Aorta (tissue), 5 donors: ENCODE measurements at places on chromosomes 6 and 20. TPM values are rescaled to one million over a fixed set of nuclear protein-coding genes. Genes with fewer than 3 reads are reported as not detected.

DNA sequence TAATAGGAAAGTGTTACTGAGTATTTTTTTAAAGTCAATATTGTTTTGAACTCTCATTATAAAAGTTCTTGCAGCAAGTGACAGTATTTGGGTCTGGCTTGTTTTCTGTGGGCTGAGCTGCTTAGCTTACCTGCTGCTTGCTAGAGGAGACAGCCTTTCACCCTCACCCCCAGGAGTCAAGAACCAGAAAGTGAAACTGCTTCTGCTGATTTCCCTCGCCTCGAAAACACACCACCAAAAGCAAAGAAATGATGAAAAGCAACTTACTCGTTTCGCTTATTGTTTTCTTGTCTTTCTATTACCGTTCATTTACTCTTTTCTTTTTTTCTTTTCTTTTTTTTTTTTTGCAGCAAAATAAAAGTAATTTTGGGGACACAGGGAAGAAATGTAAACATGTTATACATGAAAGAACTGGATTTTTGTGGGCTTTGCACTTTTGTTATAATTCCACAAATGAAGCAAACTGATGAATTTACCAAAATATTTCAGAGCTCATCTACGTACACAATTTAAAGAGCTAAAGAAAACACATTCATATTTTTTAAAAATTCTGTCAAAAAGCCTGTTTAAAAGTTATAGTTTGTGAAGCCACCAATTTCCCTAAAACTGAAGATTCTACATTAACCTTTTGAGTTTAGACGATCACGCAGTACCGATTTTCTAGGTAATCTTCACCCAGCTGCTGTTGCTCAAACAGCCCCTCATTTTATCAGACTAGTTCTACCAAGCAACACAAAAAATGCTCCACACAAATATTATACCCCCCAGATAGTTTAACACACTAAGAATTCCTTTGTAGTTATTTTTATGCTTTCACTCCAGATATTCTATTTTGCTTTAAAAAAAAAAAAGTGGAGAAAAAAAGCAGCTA, 1.7 kb downstream of the SCML4 start:
- H3K27ac ChIP-seq = no peak overlapping the region
- no peak for DNase-seq
- H3K4me1 ChIP-seq = no peaks in the 10 kb centered on the region
- H3K27me3 ChIP-seq = no peaks in the 10 kb centered on the region
- H3K36me3 ChIP-seq = no peaks in the 10 kb centered on the region
- H3K4me3 ChIP-seq = no peak overlapping the region

DNA sequence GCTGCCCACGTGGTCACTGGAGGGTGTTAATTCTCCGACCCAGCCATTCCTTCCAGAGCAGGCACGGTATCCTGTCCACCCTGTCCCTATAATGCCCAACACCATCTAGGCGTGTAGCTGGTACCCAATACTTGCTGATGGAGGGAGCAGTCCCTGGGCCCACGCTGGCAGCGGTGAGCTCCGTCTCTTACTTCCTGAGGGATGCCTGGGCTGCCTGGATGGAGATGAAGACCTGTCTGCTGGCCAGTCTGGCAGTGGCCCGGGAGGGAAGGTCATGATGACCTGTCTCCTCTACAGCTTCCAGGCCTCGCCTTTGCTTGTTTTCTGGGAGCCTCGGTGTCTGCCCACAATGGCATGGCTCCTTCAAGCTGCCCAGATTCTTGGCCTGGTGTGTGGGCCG, 297.9 kb upstream of the SUPT3H start:
- H3K36me3 ChIP-seq = no peaks in the 10 kb centered on the region
- H3K27me3 ChIP-seq = no peaks in the 10 kb centered on the region
- H3K4me3 ChIP-seq = no peak overlapping the region
- DNase-seq = no peak
- H3K4me1 ChIP-seq = no peaks in the 10 kb centered on the region

Gene ZC2HC1B
- not detected for total RNA-seq

- H3K4me1 ChIP-seq = no peaks in the 10 kb centered on the region
- DNase-seq = no peak
- H3K4me3 ChIP-seq = no peak overlapping the region
- no peak overlapping the region for H3K27ac ChIP-seq
- H3K36me3 ChIP-seq = no peaks in the 10 kb centered on the region
These were observed 11.1 kb upstream of the ARFGEF2 start for GRCh38 chr20:48910347-48910781.

GRCh38 chr20:52404671-52405070, 213.1 kb upstream of the ZFP64 start:
- no peak overlapping the region for H3K4me3 ChIP-seq
- H3K27me3 ChIP-seq = no peaks in the 10 kb centered on the region
- no peak overlapping the region for H3K27ac ChIP-seq
- no peak for DNase-seq

Gene RAET1L
- not detected for total RNA-seq

Gene TCF21
- total RNA-seq = 0.29 TPM

DNA sequence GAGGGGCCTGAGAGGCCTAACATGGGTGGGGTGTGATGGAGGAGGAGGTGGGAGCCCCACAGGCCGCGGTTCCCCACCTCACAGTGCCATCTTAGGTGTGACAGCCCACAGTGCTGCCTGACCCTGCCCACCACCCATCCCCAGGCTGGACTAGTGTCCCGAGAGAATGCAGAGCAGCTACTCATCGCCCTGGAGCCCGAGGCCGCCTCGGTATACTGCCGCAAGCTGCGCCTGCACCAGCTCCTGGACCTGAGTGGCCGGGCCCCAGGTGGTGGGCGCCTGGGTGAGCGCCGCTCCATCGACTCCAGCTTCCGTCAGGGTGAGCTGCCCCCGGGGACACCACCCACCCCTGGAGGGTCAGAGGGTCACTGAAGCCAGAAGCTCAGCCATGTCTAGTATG, 15.6 kb downstream of the HSPA12B start:
- no peaks in the 10 kb centered on the region for H3K27me3 ChIP-seq
- no peak overlapping the region for H3K4me3 ChIP-seq
- no peak for DNase-seq
- H3K4me1 ChIP-seq = no peaks in the 10 kb centered on the region

DNA sequence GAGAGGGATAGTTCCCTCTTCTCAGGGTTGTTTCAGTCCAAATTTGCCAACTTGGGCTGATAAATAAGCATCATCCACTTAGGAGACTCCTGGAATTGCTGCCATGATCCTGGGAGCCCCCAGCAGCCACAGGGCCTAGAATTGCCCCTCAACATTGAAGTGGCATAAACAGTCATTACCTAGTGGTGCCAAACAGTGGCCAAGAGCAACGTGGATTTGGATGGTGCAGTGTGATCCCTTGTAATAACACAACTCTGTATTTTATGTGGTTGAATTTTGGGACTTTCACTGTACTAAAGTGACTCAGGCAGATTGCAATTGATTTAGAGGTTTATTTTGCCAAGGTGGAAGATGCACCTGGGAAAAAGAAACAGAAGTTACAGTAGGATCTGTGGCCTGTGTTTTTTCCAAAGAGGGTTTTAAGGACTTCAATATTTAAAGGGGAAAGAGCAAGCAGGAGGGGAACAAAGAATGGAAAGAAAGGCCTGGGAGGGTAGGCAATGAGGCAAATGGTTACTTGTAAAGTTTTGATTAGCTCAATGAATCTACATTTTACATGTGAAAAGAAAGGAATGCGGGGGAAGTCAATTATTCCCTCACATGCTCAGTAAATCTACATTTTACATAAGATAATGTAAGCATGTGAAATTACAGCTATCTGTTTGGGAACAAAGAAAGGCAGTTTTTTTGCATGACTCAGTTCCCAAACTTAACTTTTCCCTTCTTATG, 168.0 kb upstream of the NOX3 start:
- no peaks in the 10 kb centered on the region for H3K36me3 ChIP-seq
- no peak overlapping the region for H3K27ac ChIP-seq
- H3K27me3 ChIP-seq = no peaks in the 10 kb centered on the region
- no peak overlapping the region for H3K4me3 ChIP-seq
- H3K4me1 ChIP-seq = no peaks in the 10 kb centered on the region

Gene COL21A1
- 39.3 TPM for total RNA-seq

Gene C6orf89
- 59.7 TPM for total RNA-seq

GRCh38 chr6:90508753-90509152, 78.1 kb downstream of the MAP3K7 start:
- H3K27ac ChIP-seq = no peak overlapping the region
- no peak for DNase-seq
- H3K4me3 ChIP-seq = no peak overlapping the region
- no peaks in the 10 kb centered on the region for H3K36me3 ChIP-seq
- H3K4me1 ChIP-seq = no peaks in the 10 kb centered on the region

Gene FAM50B
- total RNA-seq = 7.8 TPM

DNA sequence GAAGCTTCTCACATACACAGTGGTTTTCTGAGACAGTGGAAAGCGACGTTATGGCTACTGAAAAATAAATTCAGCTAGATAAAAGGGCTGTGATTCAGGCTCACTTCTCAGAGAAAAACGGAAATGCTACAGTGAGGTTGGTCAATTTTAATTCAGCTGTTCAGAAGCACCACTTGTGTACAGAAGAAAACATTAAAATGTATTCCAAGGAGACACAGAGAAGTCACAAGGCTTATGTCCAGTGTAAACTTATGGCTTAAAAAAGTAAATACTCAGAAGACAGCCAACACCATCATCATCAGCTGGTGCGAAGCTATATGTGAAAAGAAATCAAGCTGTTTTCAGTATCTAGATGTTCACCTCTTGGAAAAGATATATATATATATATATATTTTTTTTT, 68.6 kb downstream of the ABHD12 start:
- no peak overlapping the region for H3K27ac ChIP-seq
- no peaks in the 10 kb centered on the region for H3K36me3 ChIP-seq
- H3K4me1 ChIP-seq = no peaks in the 10 kb centered on the region
- no peaks in the 10 kb centered on the region for H3K27me3 ChIP-seq
- no peak overlapping the region for H3K4me3 ChIP-seq

GRCh38 chr20:25274891-25275812, 27.3 kb downstream of the PYGB start:
- DNase-seq = peak; percentile 41
- H3K4me1 ChIP-seq = no peaks in the 10 kb centered on the region
- H3K4me3 ChIP-seq = no peak overlapping the region

- H3K27ac ChIP-seq = no peak overlapping the region
- no peak for DNase-seq
- no peak overlapping the region for H3K4me3 ChIP-seq
These were observed 39.4 kb downstream of the YTHDF1 start for GRCh38 chr20:63176427-63177133.

- no peak overlapping the region for H3K4me3 ChIP-seq
- no peaks in the 10 kb centered on the region for H3K27me3 ChIP-seq
- no peak overlapping the region for H3K27ac ChIP-seq
- H3K4me1 ChIP-seq = no peaks in the 10 kb centered on the region
- DNase-seq = no peak
These were observed 18.2 kb upstream of the SH3BGRL2 start for GRCh38 chr6:79612918-79613317.

Gene PLA2G7
- total RNA-seq = 2.0 TPM

DNA sequence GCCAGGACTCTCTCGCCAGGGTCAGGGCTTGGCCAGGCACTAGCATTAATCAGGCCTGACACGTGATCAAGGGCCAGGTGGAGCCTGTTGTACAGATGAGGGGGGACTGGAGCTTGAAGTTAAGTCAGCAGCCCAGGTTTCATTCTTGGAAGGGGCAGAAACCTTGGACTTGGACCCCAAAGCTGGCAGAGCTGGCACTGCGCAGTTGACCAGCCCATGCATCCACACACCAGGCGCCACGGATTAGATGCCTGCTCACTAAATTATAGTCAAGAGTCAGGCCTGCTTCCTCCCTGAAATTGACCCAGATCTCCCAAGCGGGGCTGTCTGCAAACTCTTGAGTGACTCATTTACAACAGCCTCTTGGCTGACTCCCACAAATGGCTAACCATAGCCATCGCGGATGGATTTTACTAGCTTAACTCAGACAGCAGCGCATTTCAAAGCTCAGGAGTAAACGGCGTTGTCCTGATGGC, 4.1 kb upstream of the TAF4 start:
- no peak overlapping the region for H3K27ac ChIP-seq
- no peaks in the 10 kb centered on the region for H3K4me1 ChIP-seq
- H3K4me3 ChIP-seq = no peak overlapping the region
- H3K36me3 ChIP-seq = no peaks in the 10 kb centered on the region
- DNase-seq = no peak
- H3K27me3 ChIP-seq = peaks cover 2% of the 10 kb centered on the region

DNA sequence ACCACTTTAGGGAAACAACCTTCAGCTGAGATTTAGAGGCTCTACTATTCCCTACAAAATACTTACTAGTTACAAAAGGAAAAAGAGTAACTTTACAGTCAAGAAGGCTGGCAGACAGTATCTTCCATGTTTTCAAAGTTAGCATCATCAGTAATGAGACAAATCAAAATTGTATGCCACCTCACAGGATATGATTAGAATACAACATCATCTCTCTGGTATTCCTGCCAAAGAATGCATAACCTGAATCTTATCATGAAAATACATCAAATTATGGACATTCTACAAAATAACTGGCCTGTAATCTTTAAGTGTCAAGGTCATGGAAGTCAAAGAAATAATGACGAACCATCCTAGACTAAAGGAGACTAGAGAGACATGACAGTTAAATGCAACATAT, 38.4 kb downstream of the CDK5RAP1 start:
- peaks cover 10% of the 10 kb centered on the region for H3K36me3 ChIP-seq
- no peak overlapping the region for H3K27ac ChIP-seq
- no peak overlapping the region for H3K4me3 ChIP-seq
- DNase-seq = no peak
